Frontal cortex (tissue), 4 donors: ENCODE measurements at places on chromosomes 13 and 19. TPM values are rescaled to one million over a fixed set of nuclear protein-coding genes. Genes with fewer than 3 reads are reported as not detected.

SIGLEC11 gene
- under 0.01 TPM for total RNA-seq

SPACA4 gene
- total RNA-seq, result not detected

IFNL2 gene
- total RNA-seq, result not detected

ASF1B gene
- total RNA-seq, result 1.2 TPM

PSG1 gene
- total RNA-seq, result not detected

EBI3 gene
- not detected for total RNA-seq

LAMP1 gene
- 57.9 TPM for total RNA-seq

ZNF441 gene
- 38.3 TPM for total RNA-seq

HIF3A gene
- 3.3 TPM for total RNA-seq

UPF3A gene
- 43.6 TPM for total RNA-seq

RDH8 gene
- not detected for total RNA-seq

RCBTB2 gene
- 33.0 TPM for total RNA-seq

PSG6 gene
- not detected for total RNA-seq

IGFL1 gene
- not detected for total RNA-seq

ZSCAN18 gene
- total RNA-seq, result 95.0 TPM

PLVAP gene
- total RNA-seq, result under 0.01 TPM

ANKRD24 gene
- 8.2 TPM for total RNA-seq

PEAK3 gene
- under 0.01 TPM for total RNA-seq

GRK1 gene
- under 0.01 TPM for total RNA-seq

ZNF417 gene
- total RNA-seq, result 31.0 TPM

ZNF709 gene
- 37.5 TPM for total RNA-seq

NKPD1 gene
- 1.2 TPM for total RNA-seq

GPC6 gene
- total RNA-seq, result 9.0 TPM

LSR gene
- 0.82 TPM for total RNA-seq

SIGLEC10 gene
- 1.2 TPM for total RNA-seq

PAK4 gene
- total RNA-seq, result 0.82 TPM

LRRC63 gene
- total RNA-seq, result 2.0 TPM

FGF22 gene
- under 0.01 TPM for total RNA-seq

ADGRE3 gene
- total RNA-seq, result not detected

CCL25 gene
- total RNA-seq, result 1.2 TPM

ZNF135 gene
- 11.8 TPM for total RNA-seq

SIRT2 gene
- total RNA-seq, result 56.7 TPM

ZNF574 gene
- 13.5 TPM for total RNA-seq

KLF16 gene
- 2.9 TPM for total RNA-seq

ATP4A gene
- not detected for total RNA-seq

ZNF790 gene
- 26.1 TPM for total RNA-seq

ZNF816 gene
- 2.4 TPM for total RNA-seq

NOTCH3 gene
- 6.9 TPM for total RNA-seq

AMER2 gene
- total RNA-seq, result 143 TPM

KIR3DL1 gene
- total RNA-seq, result not detected

PNMA8B gene
- 17.1 TPM for total RNA-seq

CEACAM7 gene
- not detected for total RNA-seq

TYROBP gene
- total RNA-seq, result 2.9 TPM

GNG7 gene
- total RNA-seq, result 7.7 TPM

SLC25A23 gene
- 14.7 TPM for total RNA-seq

SOX1 gene
- total RNA-seq, result 4.5 TPM

RGCC gene
- total RNA-seq, result 17.1 TPM

FGF9 gene
- total RNA-seq, result 12.2 TPM
